ENCODE measurements at places on chromosomes 5 and 9.

- no peaks in the 10 kb centered on the region for H3K27me3 ChIP-seq
- no peaks in the 10 kb centered on the region for H3K36me3 ChIP-seq
- H3K4me3 ChIP-seq = no peak overlapping the region
- no peak overlapping the region for H3K27ac ChIP-seq
- DNase-seq = no peak
Observed at GRCh38 chr5:101160002-101160401, 256.9 kb upstream of the ST8SIA4 start.

DNA sequence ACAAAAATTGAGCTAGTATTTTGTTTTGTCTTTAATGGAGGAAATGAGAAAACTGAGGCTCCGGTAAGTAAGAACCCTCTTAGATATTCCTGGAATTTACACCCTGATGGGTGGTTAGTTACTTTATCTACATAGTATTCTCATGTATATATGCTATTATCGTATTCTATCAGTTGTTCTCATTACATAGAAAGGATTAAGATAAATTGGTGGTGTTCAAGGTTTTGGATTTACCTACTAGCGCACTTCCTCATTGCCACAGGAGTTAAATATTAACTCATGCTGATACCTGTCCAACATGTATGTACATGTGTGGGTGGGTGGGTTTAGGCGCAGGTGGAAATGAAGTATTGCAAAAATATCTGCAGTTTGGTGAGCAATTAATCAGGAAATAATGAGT is 61.1 kb upstream of the IFNE start:
- no peak overlapping the region for H3K4me3 ChIP-seq
- H3K27ac ChIP-seq = no peak overlapping the region
- no peaks in the 10 kb centered on the region for H3K36me3 ChIP-seq
- no peaks in the 10 kb centered on the region for H3K27me3 ChIP-seq
- no peaks in the 10 kb centered on the region for H3K4me1 ChIP-seq
- no peak for DNase-seq

GRCh38 chr9:86324901-86325300 is 29.3 kb downstream of the TUT7 start:
- no peak overlapping the region for H3K4me3 ChIP-seq
- no peaks in the 10 kb centered on the region for H3K36me3 ChIP-seq
- no peak for DNase-seq

GRCh38 chr9:25681266-25681665 is 3.0 kb upstream of the TUSC1 start:
- H3K27ac ChIP-seq = no peak overlapping the region
- no peaks in the 10 kb centered on the region for H3K36me3 ChIP-seq
- H3K4me3 ChIP-seq = no peak overlapping the region
- peaks cover 7% of the 10 kb centered on the region for H3K4me1 ChIP-seq
- DNase-seq = no peak

DNA sequence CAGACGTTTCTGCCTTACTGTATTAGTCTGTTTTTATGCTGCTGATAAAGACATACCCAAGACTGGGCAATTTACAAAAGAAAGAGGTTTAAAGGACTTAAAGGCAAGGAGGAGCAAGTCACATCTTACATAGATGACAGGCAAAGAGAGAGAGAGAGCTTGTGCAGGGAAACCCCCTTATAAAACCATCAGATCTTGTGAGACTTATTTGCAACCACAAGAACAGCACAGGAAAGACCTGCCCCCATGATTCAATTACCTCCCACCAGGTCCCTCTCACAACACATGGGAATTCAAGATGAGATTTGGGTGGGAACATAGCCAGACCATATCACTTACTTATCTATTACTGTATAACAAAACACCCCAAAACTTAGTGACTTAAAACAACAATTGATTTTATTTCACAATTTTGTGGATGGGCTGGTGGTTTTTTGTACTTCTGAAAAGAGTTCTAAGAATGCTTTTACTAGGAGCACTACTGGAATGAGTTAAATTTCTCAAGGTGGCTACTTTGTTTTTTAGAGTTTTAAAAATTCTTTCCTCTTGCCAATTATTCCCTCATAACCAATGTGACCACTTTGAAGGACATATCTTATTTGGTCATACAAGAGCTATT is 10.3 kb downstream of the RUSC2 start:
- no peaks in the 10 kb centered on the region for H3K4me1 ChIP-seq
- no peak overlapping the region for H3K4me3 ChIP-seq
- no peaks in the 10 kb centered on the region for H3K27me3 ChIP-seq
- no peaks in the 10 kb centered on the region for H3K36me3 ChIP-seq

- H3K27ac ChIP-seq = no peak overlapping the region
- DNase-seq = no peak
- no peaks in the 10 kb centered on the region for H3K4me1 ChIP-seq
- H3K27me3 ChIP-seq = no peaks in the 10 kb centered on the region
- H3K36me3 ChIP-seq = no peaks in the 10 kb centered on the region
- no peak overlapping the region for H3K4me3 ChIP-seq
Observed at GRCh38 chr9:111700776-111701175, 39.4 kb downstream of the GNG10 start.

GRCh38 chr9:114304416-114305188 is 18.3 kb upstream of the ORM1 start:
- no peak overlapping the region for H3K4me3 ChIP-seq
- no peak overlapping the region for H3K27ac ChIP-seq
- H3K36me3 ChIP-seq = no peaks in the 10 kb centered on the region
- peak; percentile 11 for DNase-seq

- H3K4me3 ChIP-seq = no peak overlapping the region
- no peak overlapping the region for H3K27ac ChIP-seq
- no peaks in the 10 kb centered on the region for H3K36me3 ChIP-seq
- no peaks in the 10 kb centered on the region for H3K4me1 ChIP-seq
- no peaks in the 10 kb centered on the region for H3K27me3 ChIP-seq
Observed at GRCh38 chr9:130300739-130301138, 35.2 kb downstream of the HMCN2 start.

GRCh38 chr5:173620784-173621183 is 4.3 kb upstream of the BOD1 start:
- H3K27ac ChIP-seq = no peak overlapping the region
- peaks cover 9% of the 10 kb centered on the region for H3K4me1 ChIP-seq
- H3K4me3 ChIP-seq = no peak overlapping the region
- no peaks in the 10 kb centered on the region for H3K27me3 ChIP-seq

DNA sequence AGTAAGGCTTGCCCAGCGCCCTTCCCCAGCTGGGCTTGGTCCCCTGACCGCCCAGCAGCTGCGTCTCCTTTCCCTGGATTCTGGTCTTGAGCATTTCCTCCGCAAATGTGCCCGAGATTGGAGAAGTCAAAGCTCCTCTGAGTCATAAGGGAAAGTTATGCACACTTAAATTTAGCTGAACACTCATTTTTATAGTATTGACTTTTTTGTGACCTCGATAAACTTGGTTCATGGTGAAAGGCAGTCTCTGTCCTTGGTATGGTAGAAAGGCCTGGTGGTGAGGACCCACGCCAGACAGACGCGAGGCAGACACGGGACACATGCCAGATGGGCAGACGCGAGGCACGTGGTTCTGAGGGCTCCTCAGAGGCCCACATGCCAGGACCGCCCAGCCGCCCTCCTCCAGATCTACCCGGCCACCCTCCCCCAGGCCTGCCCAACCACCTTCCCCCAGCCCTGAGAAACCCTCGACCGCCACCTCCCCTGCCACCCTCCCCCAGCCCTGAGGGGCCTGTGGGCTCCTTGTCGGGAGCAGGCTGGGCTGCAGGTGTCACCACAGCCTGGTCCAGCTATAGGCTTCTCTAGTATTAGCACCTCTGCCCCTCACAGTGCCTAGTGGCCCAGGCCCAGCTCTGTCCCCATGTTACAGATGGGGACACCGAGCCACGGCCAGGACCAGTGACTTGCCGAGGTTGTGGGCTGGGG is 60.9 kb upstream of the CACNA1B start:
- no peaks in the 10 kb centered on the region for H3K4me1 ChIP-seq
- H3K27me3 ChIP-seq = no peaks in the 10 kb centered on the region
- H3K4me3 ChIP-seq = no peak overlapping the region
- H3K36me3 ChIP-seq = no peaks in the 10 kb centered on the region

GRCh38 chr5:81250004-81250403 is 16.9 kb downstream of the CKMT2 start:
- H3K4me1 ChIP-seq = peaks cover 31% of the 10 kb centered on the region
- no peak for DNase-seq
- no peak overlapping the region for H3K27ac ChIP-seq
- H3K36me3 ChIP-seq = no peaks in the 10 kb centered on the region
- no peak overlapping the region for H3K4me3 ChIP-seq
- H3K27me3 ChIP-seq = no peaks in the 10 kb centered on the region

- H3K4me1 ChIP-seq = peaks cover 13% of the 10 kb centered on the region
- no peak for DNase-seq
- H3K4me3 ChIP-seq = no peak overlapping the region
- no peaks in the 10 kb centered on the region for H3K36me3 ChIP-seq
- no peak overlapping the region for H3K27ac ChIP-seq
- peaks cover 4% of the 10 kb centered on the region for H3K27me3 ChIP-seq
Observed at GRCh38 chr9:21970800-21971640, 23.2 kb downstream of the CDKN2A start.

- no peak overlapping the region for H3K4me3 ChIP-seq
- DNase-seq = no peak
- no peaks in the 10 kb centered on the region for H3K27me3 ChIP-seq
- H3K27ac ChIP-seq = no peak overlapping the region
Observed at GRCh38 chr9:123649909-123650308, 280.0 kb downstream of the DENND1A start.

GRCh38 chr9:127166111-127166510 is 43.7 kb upstream of the ANGPTL2 start:
- no peak for DNase-seq
- H3K4me3 ChIP-seq = no peak overlapping the region
- H3K4me1 ChIP-seq = no peaks in the 10 kb centered on the region
- no peaks in the 10 kb centered on the region for H3K36me3 ChIP-seq
- H3K27ac ChIP-seq = no peak overlapping the region
- no peaks in the 10 kb centered on the region for H3K27me3 ChIP-seq

DNA sequence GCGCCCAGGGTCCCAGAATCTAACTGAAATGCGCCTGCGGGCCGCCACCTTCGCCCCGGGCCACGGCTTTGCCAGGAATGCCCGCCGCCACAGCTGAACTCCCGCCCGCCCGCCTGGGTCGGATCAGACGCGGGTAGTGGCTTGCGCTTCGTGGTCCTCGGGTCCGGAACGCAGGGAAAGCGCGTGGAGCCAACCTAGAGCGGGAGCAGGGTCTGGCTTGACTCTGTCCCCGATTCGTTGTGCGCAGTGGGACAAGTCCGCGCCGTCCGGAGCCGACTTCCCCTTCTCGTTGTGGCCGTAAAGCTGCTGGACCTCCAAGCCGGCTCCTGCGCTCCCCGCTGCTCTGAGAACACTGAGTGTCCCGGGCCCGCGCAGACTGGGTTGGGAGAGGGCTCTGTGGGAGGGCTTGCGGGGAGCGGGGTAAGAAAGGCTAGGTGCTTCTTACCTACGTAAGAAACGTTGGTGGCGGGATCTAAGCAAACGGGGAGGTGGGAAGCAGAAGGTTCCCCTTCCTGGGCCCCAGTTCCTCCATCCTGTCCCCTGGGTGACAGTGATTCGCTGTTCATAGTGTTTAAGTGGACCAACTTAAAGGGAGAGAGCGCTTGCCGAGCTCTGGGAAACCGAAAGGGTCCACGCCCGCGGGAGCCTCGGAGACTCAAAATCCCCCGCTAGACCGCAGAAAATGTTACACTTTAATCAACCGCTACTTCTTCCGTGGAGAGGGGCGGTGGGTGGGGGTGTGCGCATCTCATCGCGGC is 4.4 kb upstream of the FOXE1 start:
- no peak for DNase-seq
- H3K4me3 ChIP-seq = peak overlapping the region; percentile 18
- H3K27ac ChIP-seq = no peak overlapping the region
- H3K27me3 ChIP-seq = no peaks in the 10 kb centered on the region

- DNase-seq = no peak
- H3K27me3 ChIP-seq = no peaks in the 10 kb centered on the region
- no peaks in the 10 kb centered on the region for H3K36me3 ChIP-seq
- no peak overlapping the region for H3K4me3 ChIP-seq
Observed at GRCh38 chr5:143557061-143557818, 153.8 kb upstream of the NR3C1 start.

GRCh38 chr5:55668356-55668755 is 43.8 kb downstream of the SLC38A9 start:
- H3K4me3 ChIP-seq = no peak overlapping the region
- no peak for DNase-seq
- no peak overlapping the region for H3K27ac ChIP-seq
- no peaks in the 10 kb centered on the region for H3K36me3 ChIP-seq

DNA sequence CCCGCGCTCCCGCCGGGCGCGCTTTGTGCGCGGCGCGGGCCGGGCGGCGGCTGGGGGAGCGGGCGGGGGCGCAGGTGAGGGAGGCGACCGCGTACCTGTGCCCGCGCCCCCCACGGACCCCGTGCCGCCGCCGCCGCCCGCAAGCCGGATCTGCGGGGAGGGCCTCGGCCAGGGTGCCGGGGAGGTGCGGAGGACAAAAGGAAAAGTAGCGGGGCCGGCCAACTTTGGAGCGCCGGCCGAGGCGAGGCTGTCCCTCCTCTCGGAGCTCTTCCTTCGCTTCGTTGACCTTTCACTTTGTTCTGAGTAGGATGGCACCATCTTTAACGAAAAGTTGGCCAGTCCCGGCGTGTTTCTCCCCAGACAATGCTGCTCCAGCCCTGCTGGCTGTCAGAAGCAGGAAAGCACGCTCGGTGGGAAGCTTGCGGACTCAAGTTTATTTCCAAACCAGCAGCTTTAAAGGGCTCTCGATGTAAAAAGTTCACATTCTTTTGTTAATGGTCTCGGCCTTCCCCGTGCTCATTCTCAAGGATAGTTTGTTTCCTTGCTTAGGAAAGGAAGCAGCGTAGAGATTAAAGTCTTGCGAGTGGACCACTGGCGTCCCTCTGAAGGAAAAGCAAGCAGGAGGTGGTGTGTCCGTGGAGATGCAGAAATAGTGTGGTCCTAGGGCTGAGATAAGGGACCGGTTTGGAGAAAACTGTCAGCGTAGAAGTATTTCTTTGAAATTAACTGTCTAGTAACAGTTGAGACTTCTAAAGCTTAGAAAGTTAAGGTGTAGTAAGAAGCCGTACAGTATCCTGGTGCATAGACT is 639 bp downstream of the EHMT1 start:
- H3K4me3 ChIP-seq = peak overlapping the region; percentile 71
- DNase-seq = no peak
- H3K27me3 ChIP-seq = no peaks in the 10 kb centered on the region
- peaks cover 25% of the 10 kb centered on the region for H3K4me1 ChIP-seq
- H3K36me3 ChIP-seq = no peaks in the 10 kb centered on the region
- peak overlapping the region; percentile 87 for H3K27ac ChIP-seq

- no peaks in the 10 kb centered on the region for H3K36me3 ChIP-seq
- no peak overlapping the region for H3K4me3 ChIP-seq
- peaks cover 31% of the 10 kb centered on the region for H3K4me1 ChIP-seq
- H3K27ac ChIP-seq = no peak overlapping the region
- DNase-seq = peak; percentile 68
Observed at GRCh38 chr9:91417602-91418214, 5.9 kb downstream of the NFIL3 start.

GRCh38 chr9:111516061-111516465 is 8.9 kb upstream of the ZNF483 start:
- no peak for DNase-seq
- no peaks in the 10 kb centered on the region for H3K4me1 ChIP-seq
- H3K27me3 ChIP-seq = no peaks in the 10 kb centered on the region
- H3K27ac ChIP-seq = no peak overlapping the region
